Type B pancreatic cell (in vitro differentiated cells): ENCODE measurements at places on chromosomes 12 and 14. TPM values are rescaled to one million over a fixed set of nuclear protein-coding genes. Genes with fewer than 3 reads are reported as not detected.

The RNFT2 gene
- 8.7 and 25.0 TPM in 2 replicates for total RNA-seq

The WIF1 gene
- 2.3 and 14.9 TPM in 2 replicates for total RNA-seq

The RNF212B gene
- total RNA-seq = not detected in 2 replicates

The RNASE7 gene
- 0.55 TPM in 1 of 2 replicates, not detected in the other for total RNA-seq

The DGKA gene
- total RNA-seq = 28.6 and 46.6 TPM in 2 replicates

The PAX9 gene
- 5.6 and 6.3 TPM in 2 replicates for total RNA-seq

The APOLD1 gene
- 2.9 and 5.6 TPM in 2 replicates for total RNA-seq

The CLEC2B gene
- not detected in 2 replicates for total RNA-seq

The ITGB7 gene
- total RNA-seq = 3.2 and 4.2 TPM in 2 replicates

The TCHP gene
- total RNA-seq = 21.6 TPM in 2 replicates

The EPYC gene
- 0.53 TPM in 1 of 2 replicates, not detected in the other for total RNA-seq

The C12orf54 gene
- not detected in 2 replicates for total RNA-seq

The AKAP3 gene
- 3.8 and 7.6 TPM in 2 replicates for total RNA-seq

The SPIC gene
- not detected in 2 replicates for total RNA-seq

- DNase-seq = no peak
Measured at GRCh38 chr12:54012631-54013409, 4.0 kb downstream of the HOXC8 start.

- DNase-seq = no peak
Measured at GRCh38 chr14:53450871-53451270, 297.7 kb upstream of the DDHD1 start.

DNA sequence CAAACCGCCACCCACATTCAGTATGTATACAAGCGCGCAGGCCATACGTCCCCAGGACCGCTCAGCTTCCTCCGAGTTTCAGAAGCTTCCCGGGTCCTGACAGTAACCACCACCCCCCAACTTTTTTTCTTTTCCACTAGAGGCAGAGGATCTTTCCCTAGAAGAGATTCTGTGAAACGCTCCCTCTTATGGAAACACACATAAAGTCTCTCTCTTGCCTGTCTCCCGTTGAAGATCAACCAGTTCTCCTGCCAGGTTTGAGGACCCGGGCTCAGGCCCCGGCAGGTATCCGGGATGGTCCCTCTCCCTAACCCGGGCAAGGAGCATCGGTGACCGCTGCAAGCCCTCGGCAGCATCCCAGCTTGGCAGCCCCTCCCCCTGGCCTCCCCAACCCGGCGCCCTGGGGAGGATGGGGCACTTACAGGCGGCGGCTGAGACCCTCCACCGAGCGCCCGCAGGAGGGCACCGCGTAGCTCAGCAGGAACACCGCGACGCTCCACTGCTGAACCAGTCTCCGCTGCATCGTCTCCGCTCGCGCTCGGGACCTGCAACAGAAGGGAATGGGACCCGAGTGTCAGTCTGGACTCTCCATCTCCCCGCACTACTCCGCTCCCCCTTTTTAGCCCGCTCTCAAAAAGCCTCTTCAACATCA, 3.4 kb downstream of the PTHLH start:
- no peak for DNase-seq

GRCh38 chr12:95687937-95688336, 102.6 kb downstream of the NTN4 start:
- DNase-seq = no peak

DNA sequence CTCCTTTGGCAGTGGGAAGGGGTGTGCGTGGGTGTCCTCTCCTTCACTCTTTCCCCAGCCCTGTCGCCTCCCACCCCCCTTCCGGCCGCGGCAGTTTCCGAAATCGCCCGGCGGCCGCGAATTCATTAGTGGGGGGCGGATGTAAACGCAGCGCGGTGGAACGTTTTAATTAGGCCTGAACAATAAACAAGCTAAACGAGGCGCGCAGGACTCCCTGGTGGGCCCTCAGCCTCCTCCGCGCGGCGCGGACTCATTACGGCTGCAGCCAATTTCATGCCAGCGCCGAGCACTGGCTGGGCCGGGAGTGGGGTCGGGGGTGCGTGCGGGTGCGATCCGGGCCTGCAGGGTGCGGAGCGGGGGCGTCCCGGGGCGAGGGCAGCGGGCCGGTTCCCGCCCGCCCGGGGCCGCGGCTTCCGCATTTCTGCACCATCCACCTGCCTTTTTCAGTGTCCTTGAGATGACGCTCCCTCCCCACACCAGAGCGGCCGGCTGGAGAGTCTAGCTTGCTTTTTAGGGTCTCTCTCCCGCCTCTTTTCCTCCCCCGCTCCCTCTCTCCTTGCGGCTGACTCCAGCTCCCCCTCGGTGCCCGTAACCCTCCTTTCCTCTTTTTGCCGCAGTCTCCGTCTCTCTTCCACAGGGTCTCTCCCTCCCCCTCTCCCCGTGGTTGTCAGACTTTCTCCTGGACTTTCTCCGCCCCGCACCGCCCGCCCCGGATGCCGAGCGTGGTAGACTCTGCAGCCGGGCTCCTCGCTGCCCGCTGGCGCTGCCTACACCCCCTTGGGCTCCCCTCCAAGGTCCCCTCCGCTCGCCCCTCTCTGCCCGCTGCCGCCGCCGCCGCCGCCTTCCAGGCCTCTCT, at the start of gene CISTR:
CISTR (minus strand) TSS at position 644 of the 856 bp plus-strand sequence.
- DNase-seq = no peak

DNA sequence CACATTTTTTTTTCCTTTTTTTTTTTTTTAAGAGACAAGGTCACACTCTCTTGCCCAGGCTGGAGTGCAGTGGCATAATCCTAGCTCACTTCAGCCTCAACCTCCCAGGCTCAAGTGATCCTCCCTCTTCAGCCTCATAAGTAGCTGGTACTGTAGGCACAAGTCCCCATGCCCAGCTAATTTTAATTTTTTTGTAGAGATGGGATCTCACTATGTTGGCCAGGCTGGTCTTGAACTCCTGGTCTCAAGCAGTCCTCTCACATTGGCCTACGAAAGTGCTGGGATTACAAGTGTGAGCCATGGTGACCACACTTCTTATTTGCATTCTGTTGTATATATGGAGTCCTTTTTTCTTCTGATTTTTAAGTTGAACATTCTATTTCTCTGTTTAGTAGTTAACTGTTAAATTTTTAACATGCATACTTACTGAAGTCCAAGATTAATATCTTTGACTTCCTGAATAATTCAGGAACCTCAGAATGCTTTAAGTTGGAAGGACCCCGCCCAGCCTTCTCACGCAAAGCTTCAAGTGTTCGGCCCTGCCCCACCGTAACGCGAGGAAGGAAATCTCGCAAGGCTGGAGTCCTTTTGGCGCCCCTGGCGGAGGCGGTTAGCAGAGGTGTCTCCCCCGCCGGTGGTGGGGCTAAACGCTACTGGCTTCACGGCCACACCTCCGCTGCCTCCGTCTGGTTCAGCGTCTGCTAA, 21.6 kb downstream of the SPATS2 start:
- DNase-seq = no peak

DNA sequence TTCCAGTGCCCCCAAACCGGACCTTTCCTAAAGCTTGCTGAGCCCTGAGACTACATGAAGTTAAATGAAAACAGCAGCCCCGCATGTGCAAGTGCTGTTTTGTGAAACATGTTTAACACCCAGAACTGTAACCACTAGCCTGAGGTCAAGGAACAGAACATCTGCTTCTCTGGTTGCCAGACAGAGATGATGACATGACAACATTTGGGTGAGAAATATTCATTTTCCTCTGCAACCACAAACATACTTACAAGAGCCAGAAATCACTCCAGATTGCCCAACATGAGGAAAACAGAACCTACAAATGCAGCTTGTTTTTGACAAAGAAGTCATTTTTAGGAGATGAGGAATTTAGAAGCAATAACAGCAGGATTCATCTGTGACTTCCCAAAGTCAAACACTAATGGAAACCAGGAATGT, 110.4 kb downstream of the BCAT1 start:
- DNase-seq = no peak

DNA sequence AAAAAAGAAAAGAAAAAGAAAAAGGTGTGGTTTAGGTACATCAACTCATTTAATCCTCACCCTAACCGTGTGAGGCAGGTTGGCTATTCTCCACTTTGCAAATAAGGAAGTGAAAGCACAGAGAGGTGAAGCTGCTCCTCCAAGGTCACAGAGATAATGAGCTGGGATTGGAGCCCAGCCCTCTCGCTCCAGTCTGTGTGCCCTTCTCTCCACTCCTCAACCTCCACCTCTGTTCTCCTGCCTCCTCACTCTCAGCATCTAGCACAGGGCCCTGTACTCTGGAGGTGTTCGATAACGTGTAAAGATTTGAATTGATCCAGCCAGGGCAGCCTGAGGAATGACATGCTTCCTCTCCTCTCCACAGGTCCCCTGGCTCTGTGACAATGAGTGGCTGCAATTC, 502.3 kb downstream of the TMEM132D start:
- no peak for DNase-seq

DNA sequence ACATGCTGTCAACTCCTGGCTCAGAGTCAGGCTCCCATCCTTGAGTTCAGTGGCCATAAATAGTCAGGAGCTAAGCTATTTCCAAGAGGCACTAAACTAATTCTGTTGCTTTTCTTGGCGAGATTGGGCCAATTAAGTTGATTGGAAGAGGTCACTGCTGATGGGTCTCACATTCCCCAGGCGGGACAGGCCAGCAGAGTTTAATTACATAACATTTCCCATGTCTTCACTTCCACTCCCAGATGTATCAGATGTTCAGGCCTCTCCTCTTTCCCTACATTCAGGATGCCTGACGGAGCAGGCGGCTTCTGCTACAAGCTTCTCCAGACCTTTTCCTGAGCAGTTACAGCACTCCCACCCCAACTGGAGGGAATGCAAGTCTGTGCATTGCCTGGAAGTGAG, 5.3 kb downstream of the NTF3 start:
- DNase-seq = no peak

DNA sequence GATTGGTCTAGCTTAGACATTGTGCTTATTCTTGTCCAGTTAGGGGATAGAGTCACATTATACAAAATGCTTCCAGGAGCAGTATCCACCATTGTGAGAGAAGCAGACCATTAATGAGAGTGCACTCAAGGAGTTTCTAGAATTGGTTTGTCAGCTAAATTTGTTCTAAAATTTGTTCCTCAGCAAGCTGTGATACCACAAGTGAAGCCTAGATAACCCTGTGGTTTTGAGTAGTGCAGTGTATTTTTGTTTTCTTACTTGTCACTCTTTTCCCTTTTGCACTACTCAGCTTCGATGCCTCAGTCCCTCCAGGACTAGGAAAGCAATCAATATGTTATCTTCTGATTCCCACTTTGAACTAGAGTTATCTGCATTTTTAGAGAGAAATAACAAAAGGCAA, 42.5 kb upstream of the AKAP6 start:
- DNase-seq = no peak

DNA sequence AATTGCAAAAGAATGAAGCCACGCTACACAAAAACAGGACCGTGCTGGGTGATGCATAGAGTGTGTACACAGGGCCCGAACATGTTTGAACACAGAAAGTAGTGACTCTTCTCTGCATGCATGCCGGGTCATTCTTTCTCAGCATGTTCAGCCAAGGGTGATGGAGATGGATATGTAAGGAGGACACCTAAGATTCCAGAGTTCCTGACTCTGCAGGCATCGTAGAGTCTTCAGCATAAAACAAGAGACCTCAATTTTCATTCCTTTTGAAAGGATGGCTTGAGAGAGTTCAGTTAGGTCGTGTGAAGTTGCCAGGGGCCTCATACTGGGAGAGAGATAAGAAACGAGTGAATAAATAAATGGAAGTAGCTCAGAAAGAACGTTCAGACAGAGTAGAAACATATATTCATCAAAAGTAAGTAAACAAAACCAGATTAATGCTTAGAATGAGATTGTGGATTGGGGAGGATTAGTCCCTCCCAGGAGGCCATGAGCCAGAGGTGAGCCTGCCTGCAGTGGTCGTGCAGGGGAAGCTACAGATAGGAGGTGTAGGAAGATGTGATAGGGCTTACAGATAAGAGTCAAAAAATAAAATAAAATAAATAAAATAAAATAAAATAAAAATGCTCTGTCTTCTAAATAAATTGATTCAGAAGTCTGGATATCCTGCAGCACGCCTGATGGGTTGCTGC, 27.6 kb upstream of the SEL1L start:
- no peak for DNase-seq

DNA sequence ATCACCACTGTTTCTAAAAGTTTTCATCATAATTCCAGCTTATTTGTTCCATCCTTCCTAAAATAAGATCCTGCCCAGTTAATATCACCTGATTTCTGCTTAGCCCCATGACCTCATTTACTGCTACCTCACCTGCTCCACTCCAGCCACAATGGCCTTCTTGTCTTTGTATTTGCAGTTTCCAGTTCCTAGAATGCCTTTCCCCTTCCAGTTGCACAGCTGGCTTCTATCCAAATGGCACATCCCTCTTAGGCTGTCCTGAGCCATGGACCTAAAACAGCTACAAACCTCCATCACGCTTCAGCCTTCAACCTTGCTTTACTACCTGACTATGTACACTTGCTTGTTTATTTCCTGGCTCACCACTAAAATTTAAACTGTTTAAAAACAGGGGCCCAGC, 6.5 kb upstream of the LGMN start:
- no peak for DNase-seq

- DNase-seq = no peak
Measured at GRCh38 chr12:50992819-50993218, 33.4 kb downstream of the SLC11A2 start.

DNA sequence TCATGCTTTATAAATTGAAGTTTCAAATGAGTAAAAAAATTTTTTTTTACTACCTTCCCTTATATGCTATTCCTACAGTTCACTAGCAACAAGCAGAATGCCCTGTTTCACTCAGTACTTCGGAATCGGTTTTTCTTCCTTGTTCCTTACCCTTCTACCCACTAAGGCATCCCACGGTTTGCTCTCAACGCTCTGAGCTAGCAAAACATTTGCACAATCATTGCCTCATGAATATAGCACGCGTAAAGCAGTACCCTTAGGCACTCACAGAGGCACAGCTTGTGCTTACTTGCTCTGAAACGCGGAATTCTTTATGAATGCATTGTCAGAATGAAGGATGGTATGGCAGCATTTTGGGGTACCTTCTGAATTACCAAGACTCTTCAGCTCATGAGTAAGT, 45.0 kb downstream of the PPP1R13B start:
- DNase-seq = no peak

GRCh38 chr12:103758310-103759089, 82.5 kb downstream of the NT5DC3 start:
- DNase-seq = no peak

DNA sequence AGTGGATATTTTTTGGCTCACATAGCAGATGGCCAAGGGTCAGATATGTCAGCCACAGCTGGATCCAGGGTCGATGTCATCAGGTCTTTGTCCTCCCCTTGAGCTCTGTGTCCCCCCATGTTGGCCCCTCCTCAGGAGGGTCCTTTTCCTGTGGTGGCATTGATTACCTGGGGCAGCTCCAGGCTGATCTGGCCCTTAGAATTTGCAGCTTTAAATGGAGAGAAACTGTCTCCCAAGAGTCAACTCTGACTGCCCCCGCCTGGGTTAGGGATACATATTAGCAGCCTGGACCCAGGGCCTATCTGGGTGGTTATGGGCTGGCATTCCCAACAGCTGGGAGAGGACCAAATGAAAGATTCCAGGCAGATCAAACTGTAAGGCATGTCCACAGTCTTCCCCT, 330.5 kb downstream of the RGS6 start:
- DNase-seq = no peak

GRCh38 chr12:109596418-109597244, 23.0 kb downstream of the MVK start:
- no peak for DNase-seq

DNA sequence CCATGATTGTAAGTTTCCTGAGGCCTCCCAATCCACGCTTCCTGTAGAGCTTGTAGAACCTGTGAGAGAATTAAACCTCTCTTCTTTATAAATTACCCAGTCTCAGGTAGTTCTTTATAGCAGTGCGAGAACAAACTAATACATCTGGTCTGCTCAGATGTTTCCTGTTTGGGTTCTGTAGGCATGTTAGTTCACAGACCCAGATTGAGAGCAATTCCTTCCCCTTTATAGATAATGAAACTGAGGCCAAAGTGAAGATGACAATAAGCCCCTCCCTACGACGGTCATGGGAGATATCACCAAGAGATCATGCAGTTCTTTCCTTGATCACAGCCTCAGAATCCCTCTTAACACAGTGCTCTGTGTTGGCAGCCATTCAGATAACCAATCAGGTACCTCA, 76.5 kb upstream of the CLMN start:
- no peak for DNase-seq
